Activated CD4-positive, alpha-beta T cell treated with anti-CD3 and anti-CD28 coated beads, Interleukin-2, amount 50 U/mL, for 4 hours (primary cell): ENCODE measurements at places on chromosomes 4 and X.

GRCh38 chrX:71621603-71622002, 3.3 kb upstream of the CXCR3 start:
- DNase-seq, result no peak

DNA sequence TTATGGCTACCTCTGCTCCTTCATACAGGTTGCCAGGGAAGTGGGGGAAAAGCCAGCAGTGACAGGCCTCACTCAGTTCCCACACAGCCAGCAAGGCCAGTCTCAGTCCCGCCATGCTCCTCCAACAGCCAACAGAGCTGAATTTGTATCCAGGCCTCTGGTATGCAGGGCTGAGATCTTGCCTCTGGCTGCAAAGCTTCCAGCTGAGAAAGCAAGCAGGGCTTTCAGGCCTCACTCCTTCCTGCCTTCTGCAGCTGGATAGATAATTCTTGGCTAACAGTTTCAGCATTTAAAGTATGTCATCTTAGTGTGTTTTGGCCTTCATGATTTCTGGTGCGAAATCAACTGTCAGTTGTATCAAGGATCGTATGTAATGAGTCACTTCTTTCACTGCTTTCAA, 103.6 kb downstream of the GNL3L start:
- no peak for DNase-seq

- DNase-seq, result no peak
Observed at GRCh38 chr4:2275546-2276251, 13.8 kb upstream of the MXD4 start.

DNA sequence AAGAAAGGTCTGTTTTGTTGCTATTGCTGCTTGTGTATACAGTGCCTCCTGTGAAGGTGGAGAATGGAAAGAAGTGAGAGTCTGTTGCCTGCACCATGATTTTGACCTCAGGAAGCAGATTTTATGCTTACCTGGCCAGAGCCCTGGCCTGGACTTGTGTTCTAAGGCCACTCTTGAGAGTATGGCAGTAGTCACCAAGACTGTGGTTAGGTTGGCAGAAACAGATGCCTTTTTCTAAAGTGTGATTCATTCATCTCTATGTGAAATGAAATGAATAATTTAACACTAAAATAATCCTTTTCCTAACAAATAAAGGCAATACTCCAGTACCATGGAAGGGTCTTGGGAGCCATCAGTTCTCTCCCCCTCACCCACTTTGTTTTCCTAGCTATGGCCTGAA, 161.8 kb downstream of the DCLK2 start:
- DNase-seq, result no peak

GRCh38 chr4:52892880-52893279, 30.8 kb downstream of the RASL11B start:
- DNase-seq, result no peak

GRCh38 chrX:2710041-2710840, 19.1 kb downstream of the CD99 start:
- DNase-seq, result peak; percentile 52

DNA sequence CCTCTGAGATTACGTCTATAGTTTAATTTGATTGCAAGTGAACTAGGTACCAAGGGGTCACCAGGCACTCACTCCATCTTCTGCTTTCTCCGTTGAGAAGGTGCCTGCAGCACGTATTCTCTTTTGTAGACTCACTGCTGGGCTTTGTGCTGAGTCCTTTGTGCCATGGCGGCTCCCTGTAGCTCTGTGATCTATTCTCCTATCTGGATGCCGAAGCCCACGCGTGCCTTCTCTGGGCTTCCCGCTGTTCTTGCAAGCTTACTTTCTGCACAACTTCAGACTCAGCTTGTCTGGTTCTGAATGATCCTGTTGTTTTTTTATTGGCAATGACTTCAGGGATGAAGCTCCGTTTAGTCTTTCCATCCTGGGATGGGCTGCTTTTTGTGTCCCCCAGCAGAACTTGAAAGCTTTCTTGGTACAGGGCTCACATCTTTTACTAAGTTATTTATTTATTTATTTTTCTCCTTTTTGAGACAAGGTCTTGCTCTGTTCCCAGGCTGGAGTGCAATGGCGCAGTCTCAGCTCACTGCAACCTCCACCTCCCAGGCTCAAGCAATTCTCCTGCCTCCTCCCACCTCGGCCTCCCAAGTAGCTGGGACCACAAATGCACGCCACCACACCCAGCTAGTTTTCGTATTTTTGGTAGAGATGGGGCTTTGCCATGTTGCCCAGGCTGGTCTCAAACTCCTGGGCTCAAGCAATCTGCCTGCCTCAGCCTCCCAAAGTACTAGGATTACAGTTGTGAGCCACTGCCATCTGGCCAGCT, 100.9 kb upstream of the NKX1-1 start:
- no peak for DNase-seq

- DNase-seq, result no peak
Observed at GRCh38 chrX:43970528-43970927, 2.7 kb downstream of the NDP start.

DNA sequence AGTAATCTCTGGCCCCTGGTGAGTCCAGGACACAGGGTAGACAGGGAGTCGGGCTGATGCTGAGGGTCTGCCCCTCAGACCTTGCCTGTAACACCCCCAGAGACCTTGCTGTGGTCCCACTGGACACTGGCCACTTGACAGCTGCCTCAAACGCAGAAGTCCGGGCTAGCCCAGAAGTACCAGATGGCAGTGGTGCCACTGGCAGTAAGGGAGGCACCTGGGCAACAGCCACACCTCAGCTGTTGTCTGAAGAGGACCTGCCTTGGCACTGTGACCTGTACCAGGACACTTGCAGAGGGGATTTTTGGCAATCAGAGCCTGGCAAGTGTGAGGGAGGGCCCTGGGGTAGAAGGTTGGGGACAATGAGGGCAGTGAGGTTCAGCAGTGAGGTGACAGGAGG, 63.3 kb upstream of the UXT start:
- no peak for DNase-seq

- DNase-seq, result no peak
Observed at GRCh38 chrX:69116077-69116476, 49.2 kb downstream of the PJA1 start.

DNA sequence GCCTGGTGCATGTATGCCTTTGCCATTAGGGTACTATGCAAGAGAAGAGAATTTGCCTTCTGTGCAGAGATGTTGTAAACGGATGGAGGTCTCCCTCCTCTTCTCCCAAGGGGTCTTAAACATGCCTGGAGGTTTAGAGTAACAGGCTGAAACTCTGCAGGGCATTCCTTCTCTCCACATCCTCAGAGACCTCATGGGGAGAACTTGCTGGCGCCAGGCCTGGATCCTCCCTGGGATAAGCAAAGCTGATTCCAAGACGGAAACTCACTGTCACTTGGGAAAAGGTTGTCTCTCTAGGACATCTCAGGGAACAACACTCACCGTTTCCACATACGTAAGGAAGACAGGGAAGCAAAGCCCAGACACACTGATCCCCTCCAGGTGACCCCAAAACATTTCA, 76.9 kb upstream of the GPM6B start:
- no peak for DNase-seq

GRCh38 chr4:17322514-17322913, 189.4 kb downstream of the QDPR start:
- DNase-seq, result no peak

- no peak for DNase-seq
Observed at GRCh38 chr4:74570095-74570494, 125.2 kb downstream of the AREG start.

DNA sequence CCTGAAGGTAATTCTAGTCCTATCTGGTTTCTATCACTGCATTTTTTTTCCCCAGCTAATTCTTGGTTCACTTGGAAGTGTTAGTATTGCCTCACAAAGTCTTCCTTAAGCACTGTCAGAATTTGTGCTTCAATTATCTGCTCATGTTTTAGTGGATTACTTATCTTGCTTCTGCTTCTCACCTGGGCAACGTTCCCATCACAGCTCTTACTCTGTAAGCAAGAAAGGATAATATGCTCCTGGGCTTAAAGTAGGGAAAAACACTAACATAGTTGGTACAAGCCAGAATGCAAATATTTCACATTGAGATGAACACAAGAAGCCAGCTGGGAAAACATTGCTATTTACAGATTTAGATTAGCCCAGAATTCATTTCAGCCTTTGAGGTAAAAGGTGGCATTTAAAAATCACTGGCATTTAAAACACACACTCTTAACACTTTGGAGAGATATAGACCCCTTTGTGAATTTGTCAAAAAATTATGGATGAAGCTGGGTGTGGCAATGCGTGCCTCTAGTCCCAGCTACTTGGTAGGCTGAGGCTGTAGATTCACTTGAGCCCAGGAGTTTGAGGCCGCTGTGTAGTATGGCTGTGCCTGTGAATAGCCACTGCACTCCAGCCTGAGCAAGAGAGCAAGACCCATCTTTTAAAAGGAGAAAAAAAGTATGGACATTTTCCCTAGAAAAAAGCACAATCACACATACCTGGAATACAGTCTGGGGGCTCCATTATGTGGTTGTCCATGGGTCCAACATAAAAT, 6.6 kb upstream of the PTPN13 start:
- no peak for DNase-seq

- no peak for DNase-seq
Observed at GRCh38 chr4:112510291-112511092, 5.5 kb downstream of the NEUROG2 start.

- no peak for DNase-seq
Observed at GRCh38 chr4:127055357-127055756, 577.4 kb upstream of the INTU start.

DNA sequence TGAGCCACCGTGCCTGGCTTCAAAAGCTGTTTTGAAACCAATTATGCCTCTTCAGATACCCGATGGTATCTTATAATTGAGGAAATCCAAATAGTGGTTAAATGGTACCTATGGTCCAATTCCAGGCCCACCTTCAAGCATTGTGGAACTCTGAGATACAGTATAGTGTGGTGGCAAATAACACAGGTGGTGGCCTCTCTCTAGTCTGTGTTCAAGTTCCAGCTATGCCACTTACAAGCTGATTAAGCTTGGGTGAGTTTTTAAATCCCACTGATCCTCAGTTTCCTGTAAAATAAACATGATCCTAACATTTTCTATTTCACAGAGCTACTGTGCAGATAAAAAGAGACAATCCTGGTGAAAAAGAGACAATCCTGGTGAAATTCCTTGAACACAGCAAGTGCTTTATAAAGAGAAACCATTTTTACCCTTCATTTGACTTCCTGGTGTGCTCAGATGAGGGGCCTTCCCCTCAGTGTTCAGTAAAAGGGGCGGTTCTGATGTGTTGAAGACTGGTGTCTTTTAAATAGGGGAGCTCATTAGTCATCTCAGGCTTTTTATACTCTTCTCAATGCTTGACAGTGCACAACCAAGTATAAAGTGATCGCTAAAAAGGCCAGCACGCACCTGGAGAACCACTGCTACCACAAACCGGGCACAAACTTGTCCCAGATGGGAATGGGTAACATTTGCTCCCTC, 30.8 kb upstream of the CD40LG start:
- DNase-seq, result no peak

- DNase-seq, result no peak
Observed at GRCh38 chr4:66091786-66092185, 421.5 kb upstream of the EPHA5 start.

GRCh38 chrX:108223585-108223984, 132.0 kb downstream of the ATG4A start:
- no peak for DNase-seq

DNA sequence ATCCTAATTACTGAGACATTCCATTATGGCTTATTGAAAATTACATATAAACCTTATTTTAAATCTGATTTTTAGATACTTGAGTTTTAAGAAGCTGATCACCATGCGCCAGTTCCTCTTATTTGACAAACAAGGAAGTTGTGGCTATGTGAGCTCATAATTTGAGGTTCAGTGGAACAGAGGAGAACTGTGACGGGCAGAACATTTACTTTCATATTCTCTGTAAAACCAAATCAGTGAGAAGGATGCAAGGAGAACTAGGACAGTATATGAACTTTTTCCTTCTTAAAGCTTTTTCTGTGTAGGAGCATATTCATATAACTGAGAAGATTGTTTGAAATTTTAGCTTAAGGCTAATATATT, 25.3 kb downstream of the STIM2 start:
- no peak for DNase-seq

DNA sequence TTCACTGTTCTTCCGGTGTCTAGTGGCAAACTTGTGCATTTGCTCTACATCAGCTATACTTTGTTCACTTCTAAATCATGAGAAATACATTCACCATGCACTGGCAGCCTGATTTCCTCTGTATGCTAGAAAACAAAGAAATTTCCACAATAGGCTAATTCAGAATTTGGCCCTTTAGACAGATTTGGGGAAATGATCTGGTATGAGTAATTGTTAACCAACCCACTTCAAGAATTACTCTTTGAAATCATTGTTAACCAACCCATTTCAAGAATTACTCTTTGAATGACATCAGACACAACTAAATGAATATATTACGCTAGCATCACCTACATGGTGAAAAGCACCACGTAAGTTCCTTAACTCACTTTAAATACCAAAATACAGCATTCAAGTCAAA, 14.6 kb downstream of the APBB2 start:
- DNase-seq, result no peak

- no peak for DNase-seq
Observed at GRCh38 chr4:140642674-140643437, 74.1 kb upstream of the UCP1 start.

- DNase-seq, result no peak
Observed at GRCh38 chr4:153141238-153141637, 63.0 kb upstream of the TRIM2 start.

- no peak for DNase-seq
Observed at GRCh38 chr4:40255393-40256281, 58.8 kb downstream of the RHOH start.

DNA sequence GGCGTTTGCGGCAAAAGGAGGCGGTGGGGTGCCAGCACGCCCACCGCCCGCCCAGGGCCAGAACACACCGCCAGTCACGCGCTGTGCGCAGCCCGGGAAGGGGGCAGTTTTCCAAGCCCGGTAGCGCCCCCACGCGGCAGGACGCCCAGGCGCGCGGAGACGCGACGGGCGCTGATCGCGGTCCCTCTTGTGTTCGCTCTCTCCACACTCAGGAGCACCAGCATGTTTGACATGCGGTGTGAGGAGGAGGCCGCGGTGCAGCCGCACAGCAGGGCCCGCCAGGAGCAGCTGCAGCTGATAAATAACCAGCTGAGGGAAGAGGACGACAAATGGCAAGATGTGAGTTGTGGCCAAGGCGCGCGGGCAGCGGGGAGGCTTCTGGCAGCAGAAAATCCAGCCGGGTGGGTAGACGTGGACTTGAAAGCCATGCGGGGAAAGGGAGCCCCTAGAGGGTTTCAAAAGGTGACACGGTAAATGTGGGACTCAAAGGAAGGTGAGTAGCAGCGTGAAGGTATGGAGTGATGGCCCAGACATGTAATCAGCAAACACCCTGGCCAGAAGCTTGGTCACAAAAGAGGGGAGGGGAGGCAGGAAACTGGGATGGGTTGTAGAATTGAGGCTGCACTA, 104.1 kb downstream of the PHOX2B start:
- DNase-seq, result no peak

- DNase-seq, result no peak
Observed at GRCh38 chrX:123590842-123591486, 141.9 kb downstream of the THOC2 start.

- no peak for DNase-seq
Observed at GRCh38 chr4:183164963-183165362, 65.9 kb downstream of the WWC2 start.

GRCh38 chr4:19540859-19541540, 710.7 kb upstream of the SLIT2 start:
- no peak for DNase-seq
